ENCODE measurements at places on chromosomes 5 and 9.

DNA sequence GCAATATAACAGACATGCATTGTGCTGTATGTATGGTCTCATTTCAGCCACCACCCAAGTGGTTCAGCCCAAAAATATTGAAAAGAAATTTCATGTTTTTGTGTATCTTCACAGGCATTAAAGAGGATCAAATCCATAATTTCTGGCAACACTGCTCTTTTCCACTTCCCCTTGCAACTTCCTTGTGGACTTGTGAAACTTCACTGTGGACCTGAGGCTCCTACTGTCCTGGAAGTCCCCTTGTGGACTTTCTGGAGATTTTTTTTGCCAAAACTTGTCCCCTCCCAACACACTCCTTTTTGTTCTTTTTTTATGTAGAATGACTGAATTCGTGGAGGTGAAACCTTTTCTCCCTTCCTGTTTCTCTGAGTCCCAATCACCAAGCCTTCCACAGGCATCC lies 14.3 kb downstream of the OTULINL start:
- no peak for DNase-seq

GRCh38 chr5:138824924-138825863 lies 49.9 kb downstream of the LRRTM2 start:
- DNase-seq, result peak; percentile 23

DNA sequence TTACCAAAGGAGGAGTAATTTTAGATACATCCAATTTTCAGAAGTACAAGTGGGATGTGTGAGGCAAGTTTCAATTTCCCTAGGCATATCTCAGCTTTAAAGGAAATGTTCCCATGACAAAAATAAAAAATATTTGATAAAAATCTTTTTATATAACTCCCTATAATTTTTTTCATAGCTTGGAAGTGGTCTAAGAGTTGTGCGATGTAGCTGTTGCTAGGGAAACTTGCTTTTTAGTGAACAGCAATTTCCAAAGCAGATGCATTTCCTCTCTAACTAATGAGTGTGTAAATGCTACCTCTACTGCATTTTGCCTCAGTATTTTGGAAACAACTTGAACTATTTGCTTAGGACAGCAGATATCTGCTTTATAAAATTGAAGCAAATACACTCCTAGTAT lies 39.6 kb downstream of the MACIR start:
- DNase-seq, result no peak

- DNase-seq, result no peak
Measured at GRCh38 chr5:90930756-90931431, 372.3 kb downstream of the ADGRV1 start.

DNA sequence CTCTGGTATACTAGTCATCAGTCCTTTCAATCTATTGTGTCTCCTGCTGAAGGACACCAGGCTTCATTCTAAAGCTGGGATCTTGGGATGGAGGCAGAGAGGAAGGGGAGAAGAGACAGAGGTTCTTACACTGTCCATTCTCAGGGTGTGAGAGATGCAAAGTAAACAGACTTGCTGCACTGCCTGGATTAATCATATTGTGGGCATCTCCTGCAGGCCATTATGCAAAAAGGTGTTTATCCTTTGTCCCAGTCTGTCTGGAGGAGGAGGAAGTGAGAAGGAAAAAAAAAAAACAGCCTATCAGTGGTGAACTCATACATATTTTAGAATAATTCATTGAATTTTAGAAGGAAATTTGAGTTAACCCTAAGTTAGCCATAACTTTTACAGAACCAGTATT lies 92.9 kb upstream of the TNPO1 start:
- no peak for DNase-seq

- no peak for DNase-seq
Measured at GRCh38 chr5:3597167-3598007, 1.8 kb downstream of the IRX1 start.

- no peak for DNase-seq
Measured at GRCh38 chr5:160843240-160843639, 8.8 kb downstream of the ATP10B start.

GRCh38 chr9:134251296-134252069 lies 74.8 kb upstream of the RXRA start:
- DNase-seq, result no peak

- no peak for DNase-seq
Measured at GRCh38 chr9:27413511-27414219, 110.4 kb upstream of the IFNK start.

DNA sequence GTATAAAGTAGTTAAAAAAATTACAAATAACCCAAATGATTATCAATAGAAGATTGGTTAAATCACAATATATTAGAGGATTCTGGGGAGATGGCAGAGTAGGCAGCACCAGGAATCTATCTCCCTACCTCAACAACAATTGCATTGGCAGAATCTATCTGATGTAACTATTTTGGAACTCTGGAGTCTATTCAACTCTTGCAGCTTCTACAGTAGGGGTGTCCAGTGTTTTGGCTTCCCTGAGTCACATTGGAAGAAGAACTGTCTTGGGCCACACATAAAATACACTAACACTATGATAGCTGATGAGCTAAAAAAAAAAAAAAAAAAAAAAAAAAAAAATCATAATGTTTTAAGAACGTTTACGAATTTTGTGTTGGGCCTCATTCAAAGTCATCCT lies 29.2 kb upstream of the ECM2 start:
- DNase-seq, result no peak

DNA sequence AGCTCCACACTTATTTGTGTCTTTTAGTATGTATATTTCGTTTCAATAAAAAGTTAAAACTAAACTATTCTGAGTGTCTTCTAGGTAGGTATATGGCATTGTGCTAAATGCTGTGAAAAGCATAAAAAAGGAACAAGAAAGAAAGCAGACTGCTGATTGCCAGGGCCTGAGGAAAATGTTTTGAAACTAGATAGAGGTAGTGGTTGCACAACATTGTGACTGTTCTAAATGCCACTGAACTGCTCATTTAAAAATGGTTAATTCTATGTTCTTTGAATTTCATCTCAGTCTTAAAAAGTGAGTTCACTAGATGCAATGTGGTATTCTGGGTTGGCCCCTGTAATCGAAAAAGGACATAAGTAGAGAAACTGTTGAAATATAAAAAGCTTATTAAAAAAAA lies 2.6 kb upstream of the ALAD start:
- peak; percentile 53 for DNase-seq

- DNase-seq, result no peak
Measured at GRCh38 chr5:172444110-172444510, 10.2 kb downstream of the SH3PXD2B start.

DNA sequence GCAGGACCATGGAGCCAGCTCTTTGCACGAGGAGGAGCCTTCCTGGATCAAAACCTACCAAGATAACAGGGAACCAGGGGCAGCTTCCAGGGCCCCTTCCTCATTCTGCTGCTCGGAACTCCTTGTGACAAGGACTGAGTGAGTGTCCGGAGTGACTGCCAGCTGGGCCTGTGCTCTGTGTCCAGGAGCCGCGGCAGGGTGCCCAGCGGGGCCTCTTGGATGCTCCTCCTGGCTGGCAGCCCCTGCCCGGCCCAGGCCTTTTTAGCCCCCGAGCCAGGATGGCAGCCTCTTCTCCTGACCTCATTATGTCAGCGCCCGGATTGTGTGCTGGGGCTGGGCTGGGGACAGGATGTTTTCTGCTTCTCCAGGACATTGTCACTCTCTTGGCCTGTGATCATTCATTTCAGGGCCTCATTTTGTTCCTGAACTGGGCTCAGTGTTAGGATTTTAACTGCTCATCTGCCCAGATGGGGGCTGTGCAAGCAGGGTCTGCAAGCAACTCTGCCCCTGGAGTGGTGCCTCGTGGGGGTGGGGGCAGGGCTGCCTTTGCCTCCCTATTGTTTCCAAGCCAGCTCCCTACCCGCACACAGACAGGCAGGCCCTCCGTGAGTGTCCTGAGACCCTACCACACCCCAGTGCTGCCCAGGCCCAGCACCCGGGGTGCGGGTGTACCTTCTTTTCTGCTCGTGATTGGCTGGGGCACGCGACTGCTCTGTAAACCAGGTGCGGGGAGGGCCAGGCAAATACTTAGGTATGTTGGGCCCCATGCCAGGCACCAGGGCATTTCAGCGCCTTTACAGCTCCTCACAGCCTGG lies 161.6 kb downstream of the COL23A1 start:
- DNase-seq, result no peak

DNA sequence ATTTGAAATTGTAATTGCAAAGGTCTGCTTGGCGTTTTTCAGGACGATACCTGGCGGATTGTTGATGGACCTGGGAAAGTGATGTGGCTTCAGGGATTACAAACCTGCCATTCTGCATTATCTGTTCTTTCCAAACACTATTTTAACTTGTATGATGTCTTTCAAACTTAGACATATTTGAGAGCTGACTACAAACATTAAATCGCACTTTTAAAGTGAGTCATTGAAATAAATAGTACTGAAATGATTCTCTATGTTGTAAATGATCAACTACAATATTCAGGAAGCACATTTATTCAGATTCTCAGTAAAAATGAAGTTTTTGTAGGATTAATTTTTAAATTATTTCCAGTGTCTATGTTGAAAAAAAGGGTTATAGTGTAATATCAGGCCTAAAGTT lies 32.3 kb upstream of the TMEM171 start:
- DNase-seq, result no peak

GRCh38 chr9:2151171-2151570 lies 136.0 kb downstream of the SMARCA2 start:
- DNase-seq, result no peak

DNA sequence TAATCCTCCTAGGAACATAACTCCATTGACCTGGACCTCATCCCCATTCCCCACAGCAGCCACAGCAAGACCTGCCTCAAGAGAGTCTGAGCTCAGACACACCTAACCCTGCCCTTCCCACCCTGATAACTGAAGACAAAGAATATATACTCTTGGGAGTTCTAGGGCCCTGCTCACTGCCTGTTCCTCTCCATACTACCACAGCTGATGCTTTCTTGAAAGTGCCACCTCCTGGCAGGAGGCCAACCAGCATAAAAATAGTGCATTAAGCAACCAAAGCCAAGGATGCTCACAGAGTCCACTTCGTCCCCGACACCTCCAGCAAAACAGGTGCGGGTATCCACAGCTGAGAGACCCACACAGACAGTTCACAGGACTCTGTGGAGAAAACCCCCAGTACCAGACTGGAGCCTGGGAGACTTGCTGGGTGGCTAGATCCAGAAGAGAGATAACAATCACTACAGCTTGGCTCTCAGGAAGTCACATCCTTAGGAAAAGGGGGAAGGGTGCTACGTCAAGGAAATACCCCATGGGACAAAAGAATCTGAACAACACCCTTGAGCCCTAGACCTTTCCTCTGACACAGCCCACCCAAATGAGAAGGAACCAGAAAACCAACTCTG lies 23.5 kb downstream of the FAM114A2 start:
- DNase-seq, result no peak

- DNase-seq, result no peak
Measured at GRCh38 chr5:91306497-91306896, 76.6 kb downstream of the ARRDC3 start.

DNA sequence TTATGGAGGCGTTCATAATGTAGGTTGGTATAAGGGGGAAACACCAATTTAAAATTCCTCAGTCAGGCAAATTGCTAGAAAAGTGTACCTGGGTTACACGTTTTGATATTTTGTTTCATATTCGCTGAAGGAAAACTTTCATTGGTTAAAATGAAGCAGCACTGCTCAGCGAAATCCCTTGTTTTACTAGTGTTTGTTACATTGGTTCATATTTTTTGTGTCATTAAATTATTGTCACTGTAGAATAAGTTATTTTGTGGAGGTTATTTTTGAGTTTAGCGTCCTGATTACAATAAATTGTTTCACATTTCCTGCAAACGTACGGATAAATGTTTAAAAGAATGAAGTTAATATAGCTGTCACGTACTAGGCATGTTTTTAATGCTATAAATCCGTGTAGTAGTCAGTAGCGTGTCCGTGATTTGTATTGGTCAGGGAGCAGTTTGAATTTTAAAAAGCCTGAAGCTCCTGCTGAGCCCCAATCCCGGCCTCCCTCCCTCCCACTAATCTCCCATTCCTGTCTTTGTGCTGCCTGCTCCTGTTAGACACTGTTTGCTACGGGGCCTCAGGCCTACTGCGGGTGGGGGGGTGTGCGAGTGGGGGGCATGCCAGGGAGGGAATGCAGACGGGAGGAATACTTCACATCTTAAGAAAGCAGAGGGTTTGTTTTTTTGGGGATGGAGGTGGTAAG lies 2.0 kb downstream of the NIPBL start:
- no peak for DNase-seq

DNA sequence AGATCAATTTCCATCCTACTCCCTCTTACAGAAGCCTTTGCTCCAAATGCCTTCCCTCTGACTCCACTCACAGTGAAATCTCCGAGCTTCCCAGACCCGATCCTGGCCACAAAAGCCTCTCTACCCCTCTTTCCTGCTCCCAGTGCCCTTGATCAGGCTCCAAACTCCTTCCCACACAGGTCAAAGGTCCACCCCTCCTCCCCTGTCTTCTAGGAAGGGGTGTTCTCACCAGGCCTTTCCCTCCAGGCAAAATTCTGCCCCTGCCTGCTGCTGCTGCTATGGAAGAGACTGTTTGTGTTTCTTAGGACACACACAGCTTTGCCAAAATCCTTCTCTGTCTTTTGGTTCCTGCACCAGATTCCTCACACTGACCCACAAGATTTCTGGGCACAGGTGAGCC lies 85.8 kb upstream of the ALDH1A1 start:
- no peak for DNase-seq

- no peak for DNase-seq
Measured at GRCh38 chr9:132241483-132241839, 79.6 kb downstream of the NTNG2 start.

- no peak for DNase-seq
Measured at GRCh38 chr5:15502208-15502607, 2.2 kb downstream of the FBXL7 start.

- DNase-seq, result no peak
Measured at GRCh38 chr5:58911270-58911669, 328.4 kb downstream of the RAB3C start.

- DNase-seq, result no peak
Measured at GRCh38 chr9:19188771-19189170, 41.7 kb upstream of the DENND4C start.

- DNase-seq, result peak; percentile 6
Measured at GRCh38 chr9:4228606-4229005, 71.3 kb downstream of the GLIS3 start.

GRCh38 chr9:16708656-16709435 lies 161.6 kb downstream of the BNC2 start:
- DNase-seq, result no peak

GRCh38 chr9:70474413-70474812 lies 60.0 kb upstream of the KLF9 start:
- no peak for DNase-seq

GRCh38 chr5:120614531-120615180 lies 150.6 kb downstream of the PRR16 start:
- DNase-seq, result peak; percentile 36

DNA sequence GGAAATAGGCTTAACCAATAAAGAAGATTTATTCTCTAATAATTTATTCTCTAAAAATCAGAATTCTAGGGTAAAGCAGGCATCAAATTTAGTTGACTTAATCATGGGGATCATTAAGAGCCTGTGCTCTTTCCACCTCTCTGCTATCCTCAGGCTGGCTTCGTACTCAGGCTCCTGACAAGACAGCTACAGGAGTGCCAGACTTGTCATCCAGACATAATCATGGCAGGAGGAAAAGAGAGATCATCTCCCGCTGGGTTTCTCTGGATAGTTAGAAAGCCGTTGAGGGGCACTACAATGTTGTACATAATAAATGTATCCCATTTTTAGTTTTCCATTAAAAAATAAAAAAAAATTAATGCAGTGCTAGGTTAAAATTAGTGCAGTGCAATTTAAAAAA lies 171.9 kb downstream of the SEC61B start:
- no peak for DNase-seq

Data from Kasumi-1 (cell line).